Stomach (tissue), 19 donors: ENCODE measurements at places on chromosomes 7 and 10.
A peak's percentile ranks its signal among the peaks of the same experiment; 100 is the strongest.

- no peak for DNase-seq
Measured at GRCh38 chr7:135704698-135705097, 23.3 kb downstream of the SLC13A4 start.

- DNase-seq: peak; percentile 78
Measured at GRCh38 chr7:158028290-158028941, 559.2 kb downstream of the PTPRN2 start.

GRCh38 chr7:128912281-128912680, 1.8 kb upstream of the KCP start:
- peak; percentile 3 for DNase-seq

DNA sequence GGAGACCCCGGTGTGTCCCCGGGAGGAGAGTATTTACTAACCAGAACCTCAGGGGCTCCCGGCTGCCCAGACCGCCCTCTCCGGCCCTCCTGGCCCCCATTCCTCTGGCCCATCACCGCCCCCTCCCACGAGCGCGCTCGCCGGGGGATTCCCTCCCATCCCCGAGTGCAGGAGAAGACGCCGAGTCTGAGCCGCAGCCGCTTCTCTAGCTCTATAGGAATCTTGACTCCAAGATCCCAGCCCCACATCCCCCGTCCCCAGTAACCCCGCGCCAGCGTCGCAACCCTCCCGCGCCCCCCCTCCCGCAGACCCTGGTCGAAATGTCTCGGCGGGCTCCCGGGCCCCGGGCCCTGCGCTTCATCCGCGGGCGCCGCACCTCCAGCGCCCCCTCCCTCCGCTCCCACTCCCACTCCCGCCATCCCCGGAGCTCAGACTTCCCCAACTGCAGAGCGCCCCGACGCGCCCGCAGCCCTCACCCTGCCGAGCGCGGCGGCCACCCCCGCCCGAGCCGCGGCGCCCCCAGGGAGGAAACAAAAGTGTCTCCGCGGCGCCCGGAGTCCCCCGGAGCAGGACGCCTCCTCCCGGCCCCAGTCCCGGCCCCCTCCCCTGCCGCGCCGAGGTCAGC, 541 bp downstream of the ELMO1 start:
- DNase-seq: no peak

GRCh38 chr10:122159141-122159970, 111.7 kb upstream of the BTBD16 start:
- DNase-seq: no peak

DNA sequence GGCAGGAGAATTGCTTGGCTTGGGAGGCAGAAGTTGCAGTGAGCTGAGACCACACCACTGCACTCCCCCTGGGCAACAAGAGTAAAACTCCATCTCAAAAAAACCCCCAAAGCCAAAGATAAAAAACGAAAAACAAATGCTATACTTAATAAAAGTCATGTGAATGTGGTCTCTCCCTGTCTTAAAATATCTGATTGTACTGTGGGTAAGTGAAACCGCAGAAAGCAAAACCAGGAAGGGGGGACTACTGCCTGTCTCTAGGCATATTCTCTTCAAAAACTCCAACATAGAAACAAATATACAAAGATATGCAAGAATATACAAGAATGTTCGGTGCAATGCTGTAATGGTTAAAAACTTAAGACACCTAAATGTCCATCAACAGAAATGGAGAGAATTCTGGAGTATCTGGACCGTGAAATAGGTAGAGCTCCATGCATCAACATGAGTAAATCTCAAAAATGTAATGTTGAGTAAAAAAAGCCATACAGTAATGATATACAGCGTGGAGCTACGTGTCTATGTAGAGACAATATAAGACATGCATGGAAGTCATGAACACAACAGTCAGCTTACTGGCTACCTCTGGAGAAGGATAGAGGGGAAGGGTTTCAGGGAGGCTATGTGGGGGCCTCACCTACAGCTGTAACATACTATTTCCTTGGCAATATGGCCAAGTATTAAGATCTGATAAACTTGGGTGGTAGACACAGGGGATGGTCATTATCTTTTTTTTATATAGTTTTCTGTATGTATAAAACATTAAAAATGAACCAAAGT, 2.1 kb downstream of the ZNF394 start:
- DNase-seq: no peak
